ENCODE measurements at places on chromosomes 1 and 21.

- no peak for DNase-seq
Observed at GRCh38 chr1:151485685-151486255, 25.4 kb upstream of the CGN start.

DNA sequence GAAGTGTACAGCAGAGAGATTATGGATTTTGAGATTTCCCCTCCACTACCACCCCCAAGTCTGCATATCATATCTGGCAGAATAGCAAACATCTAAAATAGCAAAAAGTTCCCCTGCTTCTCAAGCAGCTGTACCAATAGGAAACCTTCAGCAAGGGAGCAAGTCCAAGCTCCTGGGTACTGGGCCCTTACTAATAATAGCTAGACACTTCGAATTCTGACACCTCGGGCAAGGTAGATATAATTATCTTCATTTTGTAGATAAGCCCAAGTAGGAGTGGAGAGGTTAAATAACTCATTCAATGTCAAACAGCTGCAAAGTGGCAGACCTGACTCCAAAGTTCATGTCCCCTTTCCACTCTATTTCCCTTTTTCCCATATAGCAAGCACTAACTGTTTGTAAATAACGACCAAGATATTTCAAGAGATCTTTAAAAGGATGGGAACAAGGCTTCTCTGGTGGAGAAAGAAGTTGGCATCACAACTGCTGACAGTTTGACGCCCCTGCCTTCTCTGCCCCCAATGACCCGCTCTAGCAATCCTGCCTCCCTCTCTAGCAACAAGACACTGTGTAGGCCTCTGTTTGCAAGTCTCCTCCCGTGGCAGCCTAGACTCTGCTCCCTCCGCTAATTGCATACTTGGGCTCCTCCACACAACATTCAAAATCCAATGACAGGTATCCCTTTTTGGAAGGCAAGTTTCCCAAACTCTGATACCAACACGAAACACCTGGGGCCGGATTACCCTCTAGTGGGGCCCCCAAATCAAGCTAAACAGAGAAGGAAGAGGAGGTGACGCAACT lies 18.7 kb upstream of the ADAR start:
- no peak for DNase-seq

GRCh38 chr1:91523482-91523881 lies 22.8 kb downstream of the CDC7 start:
- DNase-seq = no peak

DNA sequence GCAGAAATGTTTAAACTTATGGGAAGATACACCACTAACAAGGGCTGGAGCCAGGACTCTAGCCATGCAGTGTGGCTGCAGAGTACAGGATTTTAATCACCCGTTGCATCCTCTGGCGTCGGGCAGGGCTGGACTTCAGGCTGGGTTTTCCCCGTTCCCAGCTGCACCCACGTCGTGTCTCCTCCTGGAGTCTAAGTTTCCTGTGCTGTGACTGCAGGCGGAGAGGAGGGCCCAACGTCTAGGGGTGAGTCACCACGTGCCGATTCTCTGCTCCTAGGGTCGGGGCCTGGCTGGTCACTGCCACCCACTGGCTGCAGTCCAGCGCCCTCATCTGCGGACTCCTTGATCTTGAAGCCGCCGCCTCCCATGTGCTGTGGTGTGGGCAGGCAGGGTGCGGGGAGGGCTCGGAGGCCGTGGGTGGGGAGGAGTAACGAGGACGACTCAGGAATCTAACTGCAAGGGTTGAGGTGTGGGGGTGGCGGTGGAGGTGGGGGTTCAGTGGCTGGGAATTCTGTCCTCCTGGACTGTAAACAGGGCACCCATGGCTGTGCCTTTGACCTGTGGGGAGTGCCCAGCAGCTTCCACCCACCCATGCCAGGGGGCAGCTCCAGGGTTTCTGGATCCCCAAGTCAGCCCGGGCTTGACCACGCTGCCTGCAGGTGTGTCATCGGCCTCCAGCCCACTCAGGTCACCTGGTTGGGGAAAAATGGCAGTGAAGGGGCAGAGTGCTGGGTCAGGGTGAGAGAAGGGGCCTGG lies 77.8 kb downstream of the ALPL start:
- DNase-seq = no peak

GRCh38 chr1:16116002-16116401 lies 39.9 kb downstream of the EPHA2 start:
- no peak for DNase-seq

DNA sequence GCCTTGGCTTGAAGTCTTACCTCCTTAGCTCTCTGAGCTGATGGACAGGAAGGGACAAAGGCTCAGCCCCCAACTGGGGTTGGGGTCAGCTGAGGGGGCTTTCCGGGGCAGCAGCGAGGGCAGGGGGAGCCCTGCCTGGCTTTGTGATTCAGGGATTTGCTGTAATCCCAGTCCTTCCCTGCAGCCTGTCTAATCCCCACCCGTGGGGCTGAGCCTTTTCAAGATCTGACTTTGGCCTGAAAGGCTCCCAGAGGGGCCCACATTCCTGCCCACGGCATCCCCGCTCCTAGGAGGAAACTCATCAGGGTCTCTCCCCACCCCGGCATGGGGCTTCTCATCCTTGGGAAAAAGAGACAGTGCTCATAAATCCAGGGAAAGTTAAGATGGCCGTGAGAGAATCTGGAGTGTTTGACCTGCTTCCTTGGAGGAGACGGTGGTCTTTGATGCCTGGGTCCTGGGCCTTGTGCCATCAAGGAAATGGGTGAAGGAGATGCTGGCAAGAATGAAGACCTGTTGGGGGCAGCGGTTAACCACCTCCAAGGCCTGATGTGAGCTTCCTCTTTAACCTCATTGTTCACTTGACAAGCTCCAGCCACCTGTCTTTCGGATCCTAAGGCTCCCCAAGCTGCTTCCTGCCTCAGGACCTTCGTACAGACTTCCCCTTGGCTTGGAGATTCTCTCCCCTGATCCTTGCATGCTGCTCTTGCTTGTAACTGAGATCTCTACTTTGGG lies 83.1 kb upstream of the WNT4 start:
- no peak for DNase-seq

- DNase-seq = no peak
Observed at GRCh38 chr1:178544531-178544930, 31.6 kb downstream of the TEX35 start.

GRCh38 chr1:92219028-92219427 lies 1.3 kb downstream of the C1orf146 start:
- no peak for DNase-seq

DNA sequence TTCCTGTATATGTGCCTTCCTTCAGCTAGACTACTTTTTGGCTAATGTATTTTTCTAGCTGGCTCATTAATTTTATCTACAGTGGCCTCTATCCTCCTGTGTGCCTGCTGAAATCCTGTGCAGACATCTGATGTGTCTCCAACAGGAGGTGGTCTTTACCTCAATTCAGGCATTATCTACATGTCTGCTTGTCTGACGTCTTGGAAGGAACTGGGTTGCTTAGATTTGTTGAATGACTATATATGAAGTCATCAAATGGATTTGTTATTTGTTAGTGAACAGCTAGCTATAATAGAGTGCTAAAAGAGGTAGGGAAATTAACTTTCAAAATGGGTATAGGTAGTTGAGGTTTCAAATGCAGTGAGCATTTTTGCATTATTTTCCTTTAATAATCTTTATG lies 6.7 kb downstream of the RPL5 start:
- no peak for DNase-seq

- DNase-seq = no peak
Observed at GRCh38 chr21:43361127-43361492, 65.8 kb downstream of the SIK1 start.

GRCh38 chr1:47682786-47683350 lies 245.0 kb downstream of the FOXD2 start:
- no peak for DNase-seq

DNA sequence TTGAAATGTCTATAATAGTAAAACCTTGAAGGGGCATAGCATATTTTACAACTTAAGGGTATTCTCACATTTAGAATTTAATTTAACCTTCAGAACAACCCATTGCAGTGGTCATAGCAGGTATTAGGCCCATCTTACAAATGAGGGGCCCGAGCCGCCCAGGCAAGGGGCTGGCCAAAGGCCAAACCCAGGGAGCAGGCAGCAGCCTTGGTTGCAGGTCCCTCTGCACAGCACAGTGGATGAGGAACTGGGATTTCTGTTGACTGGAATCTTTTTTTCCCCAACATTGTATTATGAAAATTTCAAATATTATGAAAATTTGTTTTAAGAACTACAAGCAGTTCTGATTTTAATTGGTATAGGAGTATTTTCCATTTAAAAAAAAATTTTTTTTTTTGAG lies 33.2 kb downstream of the CCSAP start:
- DNase-seq = no peak

- no peak for DNase-seq
Observed at GRCh38 chr1:63010913-63011660, 227.2 kb downstream of the ATG4C start.

- DNase-seq = no peak
Observed at GRCh38 chr1:240935920-240936319, 324.0 kb upstream of the GREM2 start.

DNA sequence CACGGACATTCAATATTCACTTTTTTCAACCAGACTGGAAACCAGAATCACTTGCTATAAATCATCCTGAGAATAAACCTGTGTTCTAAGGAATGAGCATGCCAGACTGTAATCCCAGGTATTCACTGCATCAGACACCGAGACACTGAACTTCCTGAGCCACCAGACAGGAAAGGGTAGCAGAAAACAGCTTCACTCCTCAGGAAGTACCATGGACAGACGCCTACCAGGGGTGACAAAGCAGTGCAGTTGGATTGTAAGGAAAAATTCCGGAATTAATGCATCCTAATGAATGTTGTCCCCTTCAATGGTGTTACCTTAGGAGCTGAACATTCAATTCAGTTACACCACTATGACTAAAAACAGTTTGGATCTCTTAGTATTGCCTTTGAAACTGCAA lies 156.1 kb downstream of the PIGK start:
- no peak for DNase-seq

GRCh38 chr1:63790989-63791388 lies 17.2 kb downstream of the ROR1 start:
- DNase-seq = no peak

GRCh38 chr1:7922301-7922700 lies 18.3 kb downstream of the TNFRSF9 start:
- no peak for DNase-seq

DNA sequence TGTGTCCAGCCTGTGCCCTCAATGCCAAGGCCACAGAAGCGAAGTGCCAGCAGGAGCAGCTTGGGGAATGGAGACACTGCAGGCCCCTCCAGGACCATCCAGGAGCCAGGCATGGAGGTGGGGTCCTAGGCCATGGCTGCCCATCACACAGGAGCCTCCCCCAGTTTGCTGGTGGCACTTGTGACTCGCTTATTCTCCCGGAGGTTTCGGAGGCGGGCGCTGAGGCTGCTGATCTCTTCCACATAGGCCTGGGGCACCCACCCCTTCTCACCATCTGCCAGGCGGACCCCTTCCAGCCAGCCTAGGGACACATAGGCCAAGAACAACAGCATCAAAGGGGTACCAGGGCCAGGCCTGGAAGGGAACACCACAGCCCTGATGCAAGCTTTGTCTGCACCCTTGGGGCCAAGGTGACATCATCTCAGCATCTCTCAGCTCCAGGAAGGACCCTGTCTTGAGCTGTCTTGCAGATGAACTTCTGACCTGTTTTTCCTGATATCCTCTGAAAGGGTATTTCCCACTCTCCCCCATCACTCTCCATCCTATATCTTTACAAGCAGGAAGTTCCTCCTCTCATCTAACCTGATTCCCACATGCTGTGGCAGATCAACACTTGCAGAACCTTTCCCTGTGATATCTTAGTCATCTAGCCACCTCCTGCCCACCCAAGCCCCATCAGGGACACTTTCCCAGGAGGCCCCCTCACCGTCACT lies 13.9 kb downstream of the ARHGEF19 start:
- DNase-seq = no peak

Measured in stimulated activated CD4-positive, alpha-beta T cell treated with anti-CD3 and anti-CD28 coated beads, Interleukin-2, amount 100 ng/mL, for 48 hours (primary cell).